ENCODE measurements at places on chromosomes 2 and 18.
A peak's percentile ranks its signal among the peaks of the same experiment; 100 is the strongest.

- DNase-seq = no peak
Measured at GRCh38 chr2:148742373-148742772, 97.8 kb downstream of the EPC2 start.

DNA sequence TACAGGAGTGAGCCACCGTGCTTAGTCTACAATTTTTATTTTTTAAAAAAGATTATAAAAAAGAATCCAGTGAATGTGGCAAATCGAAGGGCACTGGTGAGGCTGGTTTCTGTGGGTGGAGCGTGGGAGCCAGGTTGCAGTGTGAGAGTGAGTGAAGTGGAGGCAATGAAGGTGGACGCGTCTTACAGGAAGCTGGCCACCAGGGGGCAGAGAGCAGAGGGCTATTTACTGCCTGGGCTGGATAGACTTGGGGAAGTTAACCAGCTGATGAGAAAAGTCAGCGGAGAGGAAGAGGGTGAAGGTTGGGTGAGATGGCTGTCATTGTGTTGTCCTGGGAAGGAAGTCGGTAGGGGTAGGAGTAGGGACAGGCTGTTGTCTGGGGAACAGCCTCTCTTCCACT is 6.8 kb downstream of the SCTR start:
- peak; percentile 62 for DNase-seq

GRCh38 chr2:71463342-71463654 is 9.9 kb downstream of the DYSF start:
- no peak for DNase-seq

DNA sequence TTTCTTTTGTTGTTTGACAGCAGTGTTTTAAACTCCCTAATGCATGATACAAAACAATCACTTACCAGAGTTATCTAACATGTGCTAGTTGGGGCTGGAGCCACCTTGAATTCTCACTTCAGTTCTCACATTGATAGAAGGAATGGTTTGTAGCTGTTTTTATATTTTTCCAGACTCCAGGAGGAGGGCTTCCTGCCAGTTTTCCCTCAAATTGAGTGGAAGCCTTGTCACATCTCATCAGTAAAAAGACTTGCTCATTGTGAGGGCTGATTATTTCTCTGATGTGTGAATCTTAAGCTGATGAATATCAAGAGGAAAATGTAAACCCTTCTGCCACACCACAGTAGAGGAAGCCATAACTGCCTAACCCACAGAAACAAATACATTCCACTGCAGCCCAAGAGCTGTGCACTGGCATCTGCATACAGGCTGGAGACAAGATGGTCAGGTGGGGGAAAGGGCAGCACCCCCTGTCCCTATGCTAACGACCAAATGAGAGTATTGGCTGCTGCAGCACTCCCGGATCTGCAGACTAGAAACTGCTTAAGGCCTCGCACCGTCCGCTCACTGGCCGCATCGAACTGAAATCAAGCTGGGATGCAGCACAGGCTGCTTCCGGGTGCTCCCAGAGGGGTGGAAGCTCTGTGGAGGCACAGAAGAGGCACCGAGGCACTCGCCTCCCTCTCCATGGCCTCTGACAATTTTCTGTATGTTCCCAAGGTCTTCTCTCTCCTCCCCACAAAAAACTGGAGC is 73.7 kb upstream of the TPO start:
- DNase-seq = no peak

DNA sequence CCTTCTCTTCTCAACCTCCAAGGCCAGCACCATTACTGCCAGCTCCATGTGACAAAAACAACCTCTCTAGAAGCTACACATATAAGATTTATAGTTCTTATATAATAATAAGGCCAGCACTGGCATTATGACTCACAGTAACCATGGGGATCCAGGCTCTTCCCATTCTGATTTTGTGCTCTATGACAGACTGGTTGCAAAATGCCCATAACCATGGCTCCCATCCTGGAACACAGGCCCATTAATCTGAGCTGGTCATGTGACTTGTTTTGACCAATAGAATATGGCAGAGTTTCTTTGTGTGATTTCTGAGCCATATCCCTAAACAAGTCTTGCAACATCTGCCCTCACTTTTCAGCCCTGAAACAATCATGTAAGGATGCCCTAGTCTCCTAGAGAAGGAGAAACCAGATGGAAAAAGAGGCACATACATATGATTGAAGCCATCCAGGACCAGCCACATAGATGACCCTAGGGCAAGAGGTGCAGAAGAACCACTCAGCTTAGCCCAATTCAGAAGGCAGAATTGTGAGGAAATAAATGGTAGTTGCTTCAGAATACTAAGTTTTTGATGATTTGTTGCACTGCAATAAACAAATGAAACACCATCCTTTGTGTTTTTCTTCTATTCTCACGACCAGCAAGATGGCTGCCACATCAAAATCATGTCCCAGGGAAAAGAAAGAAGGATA is 173.9 kb downstream of the SUCLG1 start:
- DNase-seq = no peak

DNA sequence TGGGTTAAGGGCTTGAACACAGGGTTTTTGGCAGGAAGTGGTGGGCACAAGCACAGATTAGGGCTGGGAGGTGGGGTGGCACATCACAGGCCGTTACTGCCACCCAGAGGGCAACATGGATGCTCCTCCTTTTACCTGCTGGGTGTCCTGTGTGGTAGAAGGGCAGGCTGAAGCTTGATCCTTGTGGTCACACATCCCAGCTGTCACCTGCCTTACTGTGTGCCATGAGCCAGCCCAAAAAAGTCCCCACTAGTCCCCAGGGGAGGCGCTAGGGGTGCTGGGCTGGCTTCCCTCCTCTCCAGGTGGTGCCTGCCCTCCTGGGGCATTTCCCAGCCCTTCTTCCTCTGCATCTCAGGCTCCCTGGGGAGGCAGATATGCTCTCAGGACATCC is 50.5 kb upstream of the ALPP start:
- no peak for DNase-seq

DNA sequence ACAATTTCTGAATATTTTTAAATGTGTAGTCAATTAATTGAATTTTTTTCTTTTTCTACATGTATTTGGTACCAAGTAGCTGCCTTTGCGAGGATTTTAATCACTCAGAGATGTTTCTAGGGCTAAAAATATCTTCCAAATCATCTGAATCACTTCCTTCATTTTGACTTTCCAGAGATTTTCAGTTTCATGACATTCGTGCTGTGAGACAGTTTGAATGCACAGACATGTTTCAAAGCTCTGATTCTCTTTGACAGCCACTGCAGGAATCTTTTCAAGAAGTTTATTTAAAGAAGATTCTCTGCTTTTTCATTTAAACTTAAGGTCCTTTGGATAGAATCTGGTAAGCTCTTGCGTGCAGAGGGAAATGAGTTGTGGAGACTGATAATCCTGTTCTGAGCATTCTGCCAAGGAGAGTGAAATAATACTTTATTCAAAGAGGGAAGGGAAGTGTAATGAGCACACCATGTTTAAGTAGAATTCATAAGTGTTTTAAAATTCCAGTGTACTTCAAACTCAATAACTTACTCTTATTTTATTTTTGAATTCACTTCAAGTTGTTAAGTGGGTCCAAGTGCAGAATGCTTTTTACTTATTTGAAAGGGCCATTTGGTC is 9.7 kb downstream of the CYBRD1 start:
- no peak for DNase-seq

DNA sequence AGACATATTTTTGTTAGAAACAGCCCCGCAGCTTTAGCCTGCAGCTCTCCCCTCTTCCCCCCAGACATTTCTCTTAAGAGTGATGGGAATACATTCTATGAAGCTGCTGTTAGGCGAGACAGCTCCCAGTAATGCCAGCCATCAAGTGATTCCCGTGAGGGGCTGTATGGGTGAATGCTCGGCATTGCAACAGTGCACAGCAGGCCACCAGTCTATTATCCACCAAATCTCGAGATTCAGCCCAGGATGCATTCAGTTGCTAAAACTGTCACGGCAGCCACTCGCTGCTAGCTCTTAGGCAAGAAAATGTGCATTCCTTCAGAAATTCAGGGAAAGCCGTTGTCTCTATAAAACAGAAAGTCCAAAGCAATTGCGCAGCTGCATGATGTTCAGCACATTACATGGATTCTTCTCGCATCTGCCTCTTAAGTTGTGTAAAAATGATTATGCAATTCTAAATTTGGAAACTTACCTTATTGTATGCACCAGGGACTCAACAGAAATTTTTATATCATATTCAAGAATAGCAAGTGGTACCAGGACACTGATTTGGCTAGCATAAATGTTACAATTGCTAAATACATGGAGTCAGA is 211.3 kb upstream of the ARL4C start:
- no peak for DNase-seq

GRCh38 chr2:127074358-127074757 is 32.6 kb downstream of the BIN1 start:
- DNase-seq = no peak

- DNase-seq = no peak
Measured at GRCh38 chr18:10430677-10431076, 23.8 kb upstream of the APCDD1 start.

DNA sequence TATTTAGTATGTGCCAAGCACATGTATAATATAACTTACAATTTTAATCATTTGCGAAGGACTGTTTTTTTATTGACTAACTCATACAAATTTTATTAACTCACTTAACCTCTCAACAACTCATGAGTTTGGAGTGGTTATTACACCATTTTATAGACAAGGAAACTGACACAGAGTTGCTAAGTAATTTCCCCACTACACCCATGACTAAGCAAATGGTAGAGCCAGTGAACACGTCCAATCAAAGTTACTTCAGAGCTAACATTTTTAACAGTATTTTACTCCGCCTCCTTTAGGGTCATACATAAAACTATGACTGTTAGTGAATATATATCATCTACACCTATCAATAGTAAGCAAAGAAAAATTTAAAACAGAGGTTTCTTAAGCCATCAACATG is 556.7 kb upstream of the FSIP2 start:
- no peak for DNase-seq

DNA sequence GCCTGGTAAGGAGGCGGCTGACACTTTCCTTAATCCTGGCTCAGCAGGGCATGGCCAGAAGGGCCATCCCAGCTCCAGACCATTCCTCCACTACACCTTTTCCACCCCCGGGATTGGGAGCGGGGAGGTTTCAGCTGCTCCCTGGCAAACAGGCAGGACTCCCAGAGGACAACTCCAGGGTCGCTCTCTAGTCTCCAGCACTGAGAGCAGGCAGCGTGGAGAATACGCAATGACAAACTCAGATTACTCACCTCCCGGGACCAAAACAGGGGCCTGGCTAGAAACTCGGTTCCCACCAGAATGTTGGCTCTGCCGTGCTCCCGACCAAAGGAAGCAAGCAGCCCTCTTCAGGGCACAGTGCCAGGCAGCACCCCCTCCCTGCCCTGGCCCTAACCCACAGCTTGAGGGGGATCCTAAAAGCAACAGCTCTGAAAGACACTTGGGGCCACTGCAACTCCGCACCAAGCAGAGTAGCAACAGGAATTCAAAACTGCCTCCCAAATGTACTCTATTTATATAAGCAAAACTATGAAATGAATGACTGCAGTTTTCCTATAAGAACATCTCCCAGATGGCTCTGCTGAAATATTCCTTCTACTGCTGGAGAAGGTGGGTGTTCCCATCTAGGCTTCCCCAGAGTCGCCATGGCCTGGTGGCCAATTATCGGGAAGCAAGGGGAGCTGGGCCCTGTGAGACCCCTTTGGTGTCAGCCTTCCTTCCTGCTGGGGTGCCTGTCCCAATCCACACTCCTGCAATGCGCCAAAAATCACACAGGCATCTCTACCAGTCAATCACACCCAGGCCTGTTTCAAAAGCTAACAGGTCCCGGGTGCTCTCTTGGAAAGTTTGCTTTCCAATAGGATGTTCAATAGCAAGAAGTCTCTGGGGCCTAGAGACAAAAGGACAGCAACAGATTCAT is 61.2 kb upstream of the POMC start:
- DNase-seq = no peak

GRCh38 chr2:164785457-164785856 is 56.2 kb downstream of the COBLL1 start:
- DNase-seq = no peak

DNA sequence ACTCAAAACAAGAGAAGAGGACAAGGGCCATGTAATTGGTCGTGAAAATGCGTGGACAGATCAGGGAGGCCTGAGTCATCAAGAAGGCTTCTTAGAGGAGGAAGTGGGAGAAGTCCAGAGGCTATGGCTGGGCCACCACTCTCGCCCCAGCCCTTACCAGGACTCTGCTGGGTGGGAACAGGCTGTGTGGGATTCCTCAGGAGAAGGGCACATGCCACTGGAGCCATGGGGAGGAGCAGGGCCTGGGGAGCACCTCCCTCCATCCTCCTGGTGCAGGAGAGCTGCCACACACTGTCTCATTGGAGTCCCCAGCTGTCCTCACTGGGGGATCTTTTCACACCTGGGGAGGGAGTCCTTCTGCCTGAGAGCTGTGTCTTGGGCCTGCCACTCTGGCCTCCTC is 9.4 kb upstream of the RALB start:
- DNase-seq = no peak

DNA sequence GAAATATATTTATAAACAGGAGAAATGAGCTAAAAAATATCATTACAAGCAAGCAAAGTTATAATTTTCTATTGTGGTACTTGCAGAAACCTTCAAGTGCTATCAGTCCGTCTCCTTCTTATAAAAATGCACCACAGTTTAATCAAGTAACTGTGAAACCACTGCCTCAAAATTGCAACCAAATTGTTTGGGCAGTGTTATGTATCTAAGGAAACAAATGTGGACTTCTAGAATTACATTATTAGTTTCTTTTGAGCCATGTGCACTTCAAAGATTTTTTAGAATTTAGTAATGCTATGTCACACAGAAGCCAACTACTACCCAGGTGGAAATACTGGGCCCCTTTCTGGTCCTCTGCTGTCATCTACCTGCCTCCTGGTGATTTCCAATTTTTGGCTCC is 495.6 kb downstream of the NYAP2 start:
- no peak for DNase-seq

DNA sequence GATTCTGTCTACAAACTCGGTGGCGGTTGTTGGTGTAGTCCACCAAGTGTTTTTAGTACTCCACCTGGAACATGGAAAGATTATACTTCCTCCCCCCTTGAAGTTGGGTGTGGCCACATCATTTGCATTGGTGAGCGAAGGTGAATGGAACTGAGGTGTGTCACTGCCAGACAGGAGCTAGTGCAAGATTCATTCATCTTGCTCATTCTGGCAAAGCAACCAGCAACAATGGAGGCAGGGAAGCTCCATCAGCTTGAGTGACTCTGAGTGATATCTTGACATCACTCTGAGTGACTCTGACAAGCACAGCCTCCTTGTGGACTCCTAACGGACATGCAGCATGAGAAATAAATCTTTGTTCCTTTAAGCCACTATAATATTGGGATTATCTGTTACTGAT is 54.7 kb upstream of the SLC1A4 start:
- DNase-seq = no peak

DNA sequence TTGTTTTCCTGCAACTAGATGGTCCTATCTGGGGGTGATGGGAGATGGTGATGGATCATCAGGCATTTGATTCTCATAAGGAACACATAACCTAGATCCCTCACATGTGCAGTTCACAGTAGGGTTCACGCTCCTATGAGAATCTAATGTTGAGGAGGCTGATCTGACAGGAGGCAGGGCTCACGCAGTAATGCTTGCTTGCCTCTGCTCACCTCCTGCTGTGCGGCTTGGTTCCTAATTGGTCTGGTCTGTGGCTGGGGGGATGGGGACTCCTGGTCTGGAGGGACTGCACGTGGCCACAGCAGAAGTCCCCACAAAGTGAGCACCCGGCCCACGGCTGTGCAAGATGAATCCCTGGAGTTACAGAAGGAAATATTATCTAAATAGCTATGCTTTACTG is 11.3 kb downstream of the MC5R start:
- DNase-seq = no peak

GRCh38 chr2:222909286-222909685 is 48.5 kb downstream of the ACSL3 start:
- no peak for DNase-seq

GRCh38 chr2:233597522-233597921 is 19.9 kb upstream of the UGT1A8 start:
- DNase-seq = no peak

- no peak for DNase-seq
Measured at GRCh38 chr2:96273763-96274162, 7.7 kb downstream of the CIAO1 start.
